ENCODE measurements at places on chromosomes 4 and X.

DNA sequence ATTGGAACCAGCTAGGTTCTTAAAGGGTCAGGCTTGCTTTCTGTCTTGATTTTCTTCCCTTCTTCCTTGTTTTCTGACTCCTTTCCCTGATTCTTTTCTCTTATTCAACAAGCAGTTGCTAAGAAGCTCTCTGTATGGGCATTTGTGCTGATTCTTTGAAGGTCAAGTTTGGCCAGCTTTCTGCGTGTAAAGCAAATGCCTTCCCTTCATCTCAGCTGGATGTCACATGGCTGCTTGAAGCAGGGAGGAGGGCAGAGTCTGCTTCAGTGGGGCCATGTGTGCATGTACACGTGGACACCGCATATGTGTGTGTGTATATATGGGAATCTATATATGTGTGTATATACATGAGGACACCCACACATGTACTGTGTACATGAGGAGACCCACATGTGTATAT, 139.9 kb upstream of the ATP6AP2 start:
- DNase-seq = no peak

DNA sequence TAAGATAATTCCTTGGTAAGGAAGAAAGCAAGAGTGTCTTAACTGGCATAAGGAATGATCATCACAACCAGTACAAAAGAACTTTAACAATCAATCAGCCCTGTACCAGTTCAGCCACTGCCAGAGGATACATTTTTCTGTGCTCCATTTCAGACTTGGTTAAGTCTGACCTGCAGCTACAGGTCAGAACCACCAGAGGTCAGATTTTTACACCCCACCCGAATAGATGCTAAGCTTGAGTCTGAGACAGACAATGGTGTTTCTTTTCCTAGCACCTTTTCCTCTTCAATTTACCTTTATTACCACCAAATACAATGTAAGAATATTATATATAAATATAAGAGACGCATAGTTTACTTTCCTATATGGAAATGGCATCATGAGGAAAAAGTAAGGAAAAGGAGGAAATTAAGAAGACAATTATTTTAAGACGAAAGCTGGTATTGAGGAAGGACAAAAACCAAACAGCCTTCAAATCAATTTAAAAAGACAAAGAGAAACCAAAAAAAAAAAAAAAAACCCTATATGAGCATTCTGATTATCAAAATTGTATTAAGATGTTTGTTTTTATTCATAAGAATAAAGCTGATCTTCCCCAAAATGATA, 215.3 kb upstream of the TTC29 start:
- DNase-seq = no peak

- no peak for DNase-seq
Measured at GRCh38 chr4:4439782-4440181, 52.9 kb downstream of the NSG1 start.

DNA sequence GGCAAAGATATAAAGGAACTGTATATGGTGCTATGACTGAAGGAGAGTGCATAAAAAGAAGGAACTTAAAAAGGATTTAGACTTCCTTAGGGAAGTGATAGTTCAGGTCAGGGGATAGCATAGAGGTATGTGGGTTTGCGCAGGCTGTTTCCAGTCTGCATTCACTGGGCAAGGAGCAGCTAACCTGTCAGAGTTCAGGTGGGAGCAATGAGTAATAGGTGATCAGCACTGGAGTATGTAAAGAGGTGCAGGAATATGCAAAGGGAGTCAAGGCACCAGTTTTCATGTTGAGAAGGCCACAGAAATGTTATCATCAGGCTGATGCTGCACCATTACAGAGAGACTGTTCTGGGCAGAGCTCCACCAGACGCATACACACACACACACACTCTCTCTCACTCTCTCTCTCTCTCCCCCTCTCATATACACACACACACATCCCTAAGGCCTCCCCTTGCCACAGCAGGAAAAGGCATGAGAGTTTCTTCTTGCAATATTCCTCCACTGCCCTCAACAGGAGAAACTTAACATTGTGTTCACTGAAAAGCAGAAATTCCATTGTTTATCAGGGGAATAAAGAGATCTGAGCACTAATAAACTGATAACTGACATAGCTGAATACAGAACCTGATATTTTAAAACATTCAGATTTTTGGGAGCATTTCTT, 256.4 kb upstream of the GRID2 start:
- DNase-seq = no peak

DNA sequence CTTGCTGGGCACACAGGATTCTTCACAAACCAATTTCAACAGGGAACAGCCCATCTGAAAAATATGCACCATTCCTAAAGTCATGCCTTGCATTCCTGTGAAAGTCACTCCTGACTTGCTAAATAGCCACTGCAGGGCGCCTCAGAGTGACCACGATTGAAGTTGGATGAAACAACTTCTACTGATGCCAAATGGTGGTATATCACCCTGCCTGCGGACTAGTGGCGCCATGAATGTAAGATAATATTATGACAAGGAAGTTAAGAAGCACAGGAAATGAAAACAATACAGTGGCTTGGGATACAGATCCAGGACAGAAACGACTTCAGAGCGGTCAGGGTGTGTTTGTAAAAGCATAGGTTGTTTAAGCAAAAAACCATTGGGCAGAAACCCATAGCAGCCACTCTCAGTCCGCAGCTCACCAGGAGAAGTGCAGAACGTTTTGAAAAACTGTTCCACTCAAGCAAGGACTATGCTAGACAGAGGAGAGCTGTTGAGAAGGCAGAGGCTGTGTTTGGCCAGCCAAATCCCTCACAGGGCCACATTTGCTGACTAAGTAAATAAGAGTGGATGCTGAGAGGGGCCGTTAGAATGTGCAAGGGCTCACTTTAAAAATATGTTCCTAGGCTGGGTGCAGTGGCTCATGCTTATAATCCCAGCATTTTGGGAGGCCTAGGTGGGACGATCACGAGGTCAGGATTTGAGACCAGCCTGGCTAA, 250.4 kb downstream of the PTTG2 start:
- DNase-seq = no peak

DNA sequence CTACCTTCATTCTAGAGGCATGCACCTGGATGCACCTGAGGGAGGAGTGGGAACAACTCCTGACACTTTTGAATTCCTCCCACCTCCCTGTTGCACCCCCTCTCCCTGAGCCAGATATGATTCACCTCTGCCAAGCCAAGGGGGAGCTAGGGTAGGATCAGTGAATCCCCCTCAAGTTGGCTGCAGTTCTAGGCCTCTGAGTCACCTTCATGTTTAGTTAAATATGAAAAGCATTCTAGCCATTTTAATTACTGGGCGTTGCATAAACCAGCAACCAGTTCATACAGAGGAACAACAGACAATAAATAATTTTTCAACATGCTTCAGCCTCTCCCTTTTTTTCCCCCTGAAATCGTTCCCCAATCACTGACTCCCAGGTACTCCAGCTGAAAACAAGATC, 1440.2 kb downstream of the ADGRL3 start:
- DNase-seq = no peak

- DNase-seq = no peak
Measured at GRCh38 chr4:181365671-181366070, 877.5 kb upstream of the TENM3 start.

- no peak for DNase-seq
Measured at GRCh38 chr4:24625091-24625490, 40.7 kb upstream of the DHX15 start.

- DNase-seq = no peak
Measured at GRCh38 chr4:159012381-159012780, 90.5 kb upstream of the RAPGEF2 start.

GRCh38 chrX:109840585-109840984, 107.5 kb upstream of the ACSL4 start:
- DNase-seq = no peak

- no peak for DNase-seq
Measured at GRCh38 chr4:7286170-7286569, 93.8 kb downstream of the SORCS2 start.

DNA sequence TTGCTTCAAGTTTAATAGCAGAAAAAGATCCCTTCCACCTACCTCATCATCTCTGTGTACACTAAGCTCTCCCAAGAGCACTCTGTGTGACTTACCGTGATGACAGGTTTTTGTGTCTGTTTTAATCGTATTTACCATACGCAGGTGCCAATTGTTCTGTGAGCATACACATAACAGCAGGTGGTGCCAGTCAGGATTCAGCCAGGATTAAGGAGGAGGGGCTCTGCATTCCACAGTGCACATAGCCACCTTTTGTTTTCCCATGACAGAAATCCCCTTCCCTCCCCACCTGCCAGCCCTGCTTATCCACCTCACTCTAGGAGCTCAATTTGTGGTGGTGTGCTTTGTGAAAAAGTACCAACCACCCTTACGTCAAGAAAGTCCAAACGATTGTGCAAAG, 14.8 kb downstream of the ANK2 start:
- DNase-seq = no peak

GRCh38 chr4:81422595-81422994, 49.1 kb downstream of the RASGEF1B start:
- DNase-seq = no peak

GRCh38 chr4:37324546-37324945, 80.0 kb downstream of the NWD2 start:
- no peak for DNase-seq

DNA sequence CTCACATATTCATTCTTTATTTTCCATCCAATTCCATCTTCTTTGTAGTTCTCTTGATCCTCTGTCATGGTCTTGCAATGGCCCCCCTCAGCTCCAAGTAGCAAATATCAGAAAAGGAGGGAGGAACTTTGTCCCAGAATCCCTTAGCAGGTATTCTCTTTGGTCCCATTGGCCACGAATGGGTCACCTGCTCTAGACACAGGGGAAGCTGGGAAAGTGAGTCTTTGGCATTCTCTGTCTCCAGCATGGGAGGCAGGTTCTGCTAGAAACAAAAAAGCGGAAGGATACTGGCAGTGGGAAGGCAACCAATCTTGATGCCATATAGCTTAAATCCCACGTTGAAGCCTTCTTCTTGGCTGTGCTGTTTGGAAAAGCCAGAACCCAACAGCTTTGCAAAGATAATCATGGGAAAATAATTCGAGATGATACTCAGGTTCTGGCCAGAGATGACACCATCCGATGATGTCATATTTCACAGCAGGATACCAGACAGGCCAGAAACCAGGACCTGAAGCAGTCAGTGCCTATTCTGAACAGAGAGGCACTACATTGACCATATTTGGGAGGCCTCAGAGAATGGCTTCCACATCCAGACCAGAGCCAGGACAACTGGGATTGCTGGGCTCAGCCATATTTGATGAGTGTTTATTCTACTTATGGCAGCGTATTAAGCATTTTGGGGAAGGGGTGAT, 110.4 kb upstream of the ATXN3L start:
- no peak for DNase-seq

GRCh38 chr4:15563871-15564270, 91.3 kb downstream of the FBXL5 start:
- DNase-seq = no peak

GRCh38 chr4:26372525-26373172, 51.8 kb downstream of the RBPJ start:
- DNase-seq = peak; percentile 4

DNA sequence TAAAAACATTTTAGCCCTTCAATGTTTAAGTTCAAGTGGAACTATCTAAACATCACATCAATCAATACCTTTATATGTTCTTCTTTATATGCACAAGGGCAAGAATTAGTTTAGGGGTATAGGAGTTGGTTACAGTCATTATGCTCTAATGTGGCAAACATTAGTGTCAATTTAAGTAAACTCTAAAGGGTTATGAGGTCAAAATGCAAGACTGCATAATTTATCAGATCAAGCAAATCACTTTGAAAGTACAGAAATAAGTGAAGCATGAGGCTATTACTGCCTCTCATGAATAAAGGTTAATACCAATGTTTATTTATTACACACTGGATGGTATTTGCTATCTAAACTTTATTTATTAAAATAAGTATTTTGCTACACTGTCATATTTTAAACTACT, 59.7 kb downstream of the MAB21L2 start:
- no peak for DNase-seq

DNA sequence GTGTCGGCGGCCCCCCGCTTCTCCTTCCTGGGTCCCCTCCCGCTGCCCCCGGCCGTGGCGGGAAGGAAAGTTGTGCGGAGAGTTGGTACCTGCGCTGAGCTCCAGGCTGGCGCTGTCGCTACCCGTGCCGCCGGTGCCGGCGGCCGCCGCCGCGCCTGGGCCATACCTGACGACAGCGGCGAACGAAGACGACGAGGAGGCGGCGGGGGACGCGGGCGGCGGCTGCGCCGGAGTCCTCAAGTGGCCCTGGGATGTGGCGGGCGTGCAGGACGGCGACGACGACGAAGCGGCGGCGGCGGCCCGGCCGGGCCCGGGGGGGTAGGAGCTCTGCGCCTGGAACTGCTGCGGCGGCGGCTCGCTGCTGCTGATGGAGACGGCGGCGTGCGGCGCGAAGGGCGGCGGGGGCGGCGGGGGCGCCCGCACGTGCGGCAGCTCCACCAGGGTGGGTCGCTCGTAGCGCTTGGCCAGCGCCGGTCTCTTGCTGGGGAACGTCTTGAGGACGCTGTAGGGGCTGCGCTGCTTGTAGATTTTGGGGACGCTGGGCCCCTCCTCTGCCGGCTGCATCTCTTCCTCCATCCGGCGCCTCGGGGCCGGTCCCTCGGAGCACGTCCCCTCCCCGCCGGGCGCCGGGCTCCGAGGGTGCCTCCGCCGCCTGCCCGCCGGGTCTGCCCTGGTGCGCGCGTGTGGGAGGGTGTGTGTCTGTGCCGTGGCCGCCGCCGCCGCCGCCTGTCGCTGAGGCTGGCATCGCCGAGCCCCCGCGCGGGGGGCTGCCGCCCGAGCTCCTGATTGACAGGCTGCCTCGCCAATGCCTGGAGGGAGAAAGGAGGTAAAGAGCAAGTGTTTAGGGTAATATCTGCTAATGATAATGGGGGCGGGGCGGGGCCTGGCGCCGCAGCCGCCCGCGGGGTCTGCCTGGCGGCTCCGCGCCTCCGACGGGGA, 618 bp downstream of the BEND4 start:
- peak; percentile 40 for DNase-seq

DNA sequence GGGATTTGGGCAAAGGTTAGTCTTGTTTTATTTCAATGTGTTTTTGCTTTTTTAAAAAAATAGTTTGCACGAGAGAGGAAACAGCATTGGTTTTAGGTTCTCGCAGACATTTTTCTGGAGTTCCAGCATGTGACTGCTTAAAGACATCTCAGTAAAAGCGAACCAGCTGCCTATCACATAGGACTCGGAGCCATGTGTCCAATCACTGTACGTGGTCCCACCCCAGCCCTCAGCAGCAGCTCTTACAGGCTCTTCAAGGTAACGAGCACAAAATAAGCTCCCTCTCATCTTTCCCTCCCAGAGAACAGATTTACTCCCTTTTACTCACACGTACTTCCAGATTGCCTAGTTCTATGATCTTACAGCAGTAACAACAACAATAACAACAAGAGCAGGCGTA, 68.7 kb downstream of the MCF2 start:
- no peak for DNase-seq

DNA sequence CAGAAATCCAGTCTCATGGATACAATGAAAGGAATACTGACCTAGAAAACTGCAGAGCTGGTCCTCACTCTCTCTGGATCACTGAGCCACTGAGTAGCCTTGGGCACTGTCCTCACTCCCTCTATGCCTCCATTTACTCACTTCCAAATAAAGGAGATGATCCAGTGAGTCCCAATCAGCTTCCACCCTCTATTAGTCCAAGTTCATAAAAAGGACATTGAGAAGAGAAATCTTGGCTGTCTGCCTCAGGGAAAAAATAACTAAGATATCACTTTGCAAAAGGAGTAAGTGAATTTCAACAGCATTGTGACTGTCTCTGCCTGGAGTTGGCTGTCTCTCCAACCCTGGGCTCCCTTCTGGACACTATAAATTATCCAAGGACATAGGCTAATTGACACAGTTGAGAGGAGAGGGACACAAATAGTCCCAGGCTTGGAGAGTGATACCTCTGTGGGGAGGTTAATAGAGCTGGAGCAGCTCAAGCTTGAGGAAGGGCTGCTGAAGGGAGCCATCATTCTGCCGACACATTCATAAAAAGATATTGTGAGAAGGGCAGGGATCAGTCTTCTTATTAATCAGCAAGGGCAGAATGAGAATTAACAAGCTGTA, 572.3 kb downstream of the RAB28 start:
- DNase-seq = no peak
